ENCODE measurements at places on chromosomes 2 and 18.

GRCh38 chr2:26670171-26670570, 22.4 kb upstream of the KCNK3 start:
- no peak for DNase-seq

DNA sequence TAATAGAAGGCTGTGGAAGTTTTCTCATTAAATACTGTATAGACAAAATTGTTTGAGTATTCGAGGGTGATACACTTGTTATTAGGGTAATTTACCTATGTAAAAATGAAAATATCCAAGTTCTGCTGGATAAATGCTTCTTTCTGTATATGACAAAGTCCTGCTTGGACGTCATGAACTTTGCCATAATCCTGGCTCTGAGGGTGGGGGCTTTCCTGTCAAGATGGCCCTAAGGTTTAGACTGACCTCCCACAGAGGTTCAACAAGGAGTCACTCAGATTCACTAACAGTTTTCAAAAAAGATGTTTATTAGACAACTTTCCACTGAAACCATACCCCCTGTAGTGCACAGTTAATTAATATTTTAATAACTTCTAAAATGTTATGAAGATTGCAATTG, 52.5 kb upstream of the NABP1 start:
- DNase-seq: no peak

- no peak for DNase-seq
Measured at GRCh38 chr18:42743373-42744138, 371.9 kb downstream of the RIT2 start.

DNA sequence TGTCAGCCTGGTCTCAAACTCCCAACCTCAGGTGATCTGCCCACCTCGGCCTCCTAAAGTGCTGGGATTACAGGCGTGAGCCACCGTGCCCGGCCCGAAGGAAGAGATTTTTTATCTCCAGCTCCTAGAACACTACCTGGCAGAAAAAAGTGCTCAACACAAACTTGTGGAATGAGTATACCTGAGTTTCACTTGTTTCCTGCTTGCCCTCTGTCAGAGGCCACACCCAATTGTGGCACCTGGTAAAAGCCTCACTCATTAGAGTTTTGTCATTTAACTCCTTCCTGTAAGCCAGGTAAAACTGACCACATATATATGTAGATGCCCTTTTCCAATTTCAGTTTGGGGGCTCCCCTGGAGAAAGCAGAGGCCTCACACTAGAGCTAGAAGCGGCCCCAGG, 42.2 kb upstream of the RTN4 start:
- no peak for DNase-seq

DNA sequence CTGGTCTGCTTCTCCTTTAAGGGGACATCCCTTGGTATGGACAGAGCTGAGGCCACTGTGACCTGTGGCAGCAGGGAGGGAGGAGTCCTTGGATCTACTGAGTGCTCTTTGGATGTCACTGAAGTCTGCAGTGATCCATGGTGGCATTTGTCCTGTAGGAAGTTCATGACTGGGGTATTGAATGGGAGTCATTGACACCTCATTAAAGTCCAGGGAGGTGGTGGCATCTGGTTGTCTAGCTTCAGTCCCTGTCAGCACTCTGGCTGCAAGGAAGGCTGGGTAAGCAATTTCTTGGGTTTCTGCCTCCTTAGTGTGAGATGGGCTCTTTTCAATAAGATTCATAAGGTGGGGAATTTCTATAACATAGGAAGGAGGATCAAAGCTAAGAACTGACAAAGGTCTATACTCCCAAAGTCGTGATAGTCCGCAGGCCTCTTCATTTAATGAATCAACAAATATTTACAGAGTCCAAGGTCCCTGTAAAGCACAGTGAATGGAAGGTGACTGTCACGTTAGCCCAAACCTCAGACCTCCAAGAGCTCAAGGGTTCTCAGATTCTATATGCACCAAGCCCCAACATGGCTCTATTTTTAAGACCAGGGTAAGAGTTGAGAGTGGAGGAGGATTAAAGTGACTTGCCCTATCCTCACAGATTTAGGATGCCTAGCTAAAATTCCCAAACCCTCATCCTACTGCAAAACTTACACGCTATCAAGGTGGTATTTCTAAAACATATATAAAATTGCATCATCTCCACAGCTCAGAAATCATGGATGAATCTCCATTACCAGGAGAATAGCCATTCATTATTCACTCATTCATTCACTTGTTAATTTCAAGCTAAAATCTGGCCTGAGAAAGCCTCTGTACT, 40.2 kb downstream of the THNSL2 start:
- DNase-seq: no peak

GRCh38 chr2:168179592-168179991, 67.8 kb downstream of the STK39 start:
- no peak for DNase-seq

- DNase-seq: no peak
Measured at GRCh38 chr2:207164006-207164831, 1.5 kb downstream of the KLF7 start.

Measured in stimulated activated CD8-positive, alpha-beta memory T cell treated with anti-CD3 and anti-CD28 coated beads, Interleukin-12 subunit alpha, Interleukin-12 subunit beta, amount 100 ng/mL, for 4 hours (primary cell).